ENCODE measurements at places on chromosomes 6 and 20.
A peak's percentile ranks its signal among the peaks of the same experiment; 100 is the strongest.

- no peak for DNase-seq
Observed at GRCh38 chr6:111602481-111603011, 3.1 kb downstream of the TRAF3IP2 start.

GRCh38 chr6:3388786-3389185 lies 68.1 kb downstream of the SLC22A23 start:
- DNase-seq, result no peak

DNA sequence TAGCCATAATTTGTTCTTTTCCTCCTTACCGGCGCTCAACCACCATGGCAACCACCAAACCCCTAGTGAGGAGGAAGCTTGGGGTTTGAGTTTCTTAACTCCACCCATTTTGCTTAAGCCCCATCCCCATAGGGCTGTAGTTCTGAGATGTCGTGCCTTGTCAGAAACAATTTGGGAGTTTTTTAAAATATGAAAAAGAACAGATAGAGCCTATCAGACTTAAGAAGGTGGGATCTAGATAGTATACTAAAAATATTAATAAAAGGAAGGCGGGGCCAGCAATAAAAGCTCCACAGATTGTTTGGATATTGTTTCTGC lies 5.6 kb downstream of the BRD2 start:
- DNase-seq, result peak; percentile 47

DNA sequence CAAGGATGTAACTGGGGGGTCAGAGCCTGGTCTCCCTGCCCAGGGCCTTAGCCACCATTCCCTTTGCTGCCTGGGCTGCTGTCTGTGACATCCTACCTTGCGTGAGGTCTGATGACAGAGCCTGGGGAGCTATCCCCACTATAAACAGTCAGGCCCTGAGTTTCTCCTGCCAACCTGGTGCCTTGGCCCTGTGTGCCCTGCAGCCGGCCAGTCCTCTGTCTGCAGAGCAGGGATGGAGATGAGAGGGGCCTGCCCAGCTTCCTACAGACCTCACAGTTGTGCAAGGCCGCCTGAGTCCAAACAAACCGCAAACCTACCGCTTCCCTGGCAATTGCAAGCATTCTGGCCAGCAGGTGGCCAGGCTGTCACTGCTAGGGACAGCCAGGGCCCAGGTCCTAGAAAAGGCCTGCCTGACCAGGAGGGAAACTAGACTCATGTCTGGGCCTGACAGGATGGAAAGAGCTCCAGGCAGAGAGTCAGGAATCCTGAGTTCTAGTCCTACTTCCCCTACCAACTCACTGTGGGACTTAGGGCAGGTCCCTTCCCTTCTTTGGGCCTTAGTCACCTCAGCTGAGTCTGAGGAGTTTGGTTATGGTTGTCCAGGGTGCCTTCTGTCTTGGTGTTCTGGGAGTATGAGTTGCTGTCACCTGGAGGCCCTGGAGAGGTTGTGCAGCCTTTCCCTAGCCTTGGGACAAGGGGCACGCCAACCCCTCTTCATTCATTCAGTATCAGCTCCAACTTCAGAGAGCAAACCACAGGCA lies 86.2 kb downstream of the VEGFA start:
- peak; percentile 33 for DNase-seq

GRCh38 chr6:36717871-36718540 lies 20.4 kb downstream of the RAB44 start:
- no peak for DNase-seq

GRCh38 chr6:84798257-84798656 lies 33.9 kb upstream of the TBX18 start:
- DNase-seq, result peak; percentile 75

DNA sequence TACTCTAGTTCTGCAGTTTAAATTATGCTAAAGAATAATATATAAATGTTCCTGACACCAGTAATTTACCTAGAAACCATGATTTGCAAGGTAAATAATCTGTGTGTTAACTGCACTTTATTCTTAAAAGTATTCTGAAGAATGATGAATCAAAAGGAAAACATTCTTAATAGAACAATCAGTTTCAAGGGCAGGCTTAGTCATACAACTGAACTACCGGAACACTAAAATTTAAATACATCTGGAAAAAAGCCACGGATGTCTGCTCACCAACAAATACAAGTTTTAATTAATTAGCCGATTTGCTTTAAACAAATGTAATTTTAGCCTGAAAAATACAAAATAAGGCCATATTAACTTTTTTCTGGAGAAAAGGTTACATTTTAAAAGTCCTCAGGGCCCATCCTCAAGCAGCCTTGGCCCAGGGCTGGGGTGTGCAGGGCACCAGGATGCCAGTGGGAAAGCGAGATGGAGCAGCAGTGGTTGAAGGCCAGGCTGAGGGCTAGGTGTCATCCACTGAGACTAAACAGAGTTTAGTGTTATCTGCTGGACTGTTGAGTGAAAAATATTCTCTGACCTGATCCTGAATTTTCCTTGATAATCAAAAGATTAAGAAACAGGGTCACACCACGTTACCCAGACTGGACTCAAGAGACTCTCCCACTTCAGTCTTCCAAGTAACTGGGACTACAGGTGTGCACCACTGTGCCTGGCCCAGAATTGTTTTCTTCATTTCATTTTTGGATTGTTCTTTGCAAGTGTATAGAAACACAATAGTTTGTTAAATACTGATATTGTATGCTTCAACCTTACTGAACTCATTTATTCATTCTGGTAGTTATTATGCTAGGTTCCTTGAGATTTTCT lies 88.2 kb upstream of the DST start:
- peak; percentile 78 for DNase-seq

DNA sequence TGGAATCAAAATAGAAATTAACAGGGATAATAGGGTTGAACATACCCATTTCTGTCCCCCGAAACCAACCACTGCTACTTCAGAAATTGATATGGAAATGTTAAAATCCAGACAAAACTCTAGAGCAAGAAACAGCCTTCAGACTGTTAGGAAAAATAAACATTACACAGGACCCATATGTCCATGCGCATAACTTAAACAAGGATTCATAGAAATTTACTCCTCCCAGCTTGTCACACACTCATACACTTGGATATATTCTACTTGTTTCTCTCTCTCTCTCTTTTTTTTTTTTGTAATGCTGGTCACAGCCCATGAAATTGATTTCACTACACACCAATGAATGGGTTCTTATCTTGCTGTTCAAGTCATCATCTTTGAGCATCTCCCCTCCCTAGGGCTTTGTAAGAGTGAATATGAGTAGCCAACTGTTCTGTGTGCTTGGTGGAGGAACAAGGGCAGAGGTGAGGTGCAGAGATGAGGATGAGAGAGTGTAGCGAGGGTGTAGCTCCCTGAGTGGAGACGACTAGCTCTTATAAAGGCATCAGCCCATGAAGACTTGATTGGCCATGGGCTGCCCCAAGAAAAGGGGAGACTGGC lies 61.8 kb upstream of the MLN start:
- no peak for DNase-seq

DNA sequence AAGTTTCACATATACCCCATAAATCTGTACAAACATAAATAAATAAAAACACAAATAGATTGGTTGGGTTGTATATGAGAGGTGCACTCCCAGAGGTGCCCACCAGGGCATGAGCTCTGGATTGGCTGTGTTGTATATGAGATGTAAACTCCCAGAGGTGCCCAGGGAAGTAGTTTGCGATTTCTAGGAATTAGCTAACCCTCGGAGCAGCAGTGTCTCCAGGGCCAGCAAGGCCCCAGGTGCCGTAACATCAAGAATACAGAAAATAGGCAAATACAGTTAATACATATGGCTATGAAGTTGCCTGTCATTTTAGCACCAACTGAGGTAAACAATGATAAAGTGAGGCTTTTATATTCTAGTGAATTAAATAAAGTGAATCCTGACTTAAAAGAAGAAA lies 5.4 kb upstream of the GINM1 start:
- no peak for DNase-seq

GRCh38 chr6:33429750-33430052 lies 9.8 kb downstream of the SYNGAP1 start:
- DNase-seq, result no peak

DNA sequence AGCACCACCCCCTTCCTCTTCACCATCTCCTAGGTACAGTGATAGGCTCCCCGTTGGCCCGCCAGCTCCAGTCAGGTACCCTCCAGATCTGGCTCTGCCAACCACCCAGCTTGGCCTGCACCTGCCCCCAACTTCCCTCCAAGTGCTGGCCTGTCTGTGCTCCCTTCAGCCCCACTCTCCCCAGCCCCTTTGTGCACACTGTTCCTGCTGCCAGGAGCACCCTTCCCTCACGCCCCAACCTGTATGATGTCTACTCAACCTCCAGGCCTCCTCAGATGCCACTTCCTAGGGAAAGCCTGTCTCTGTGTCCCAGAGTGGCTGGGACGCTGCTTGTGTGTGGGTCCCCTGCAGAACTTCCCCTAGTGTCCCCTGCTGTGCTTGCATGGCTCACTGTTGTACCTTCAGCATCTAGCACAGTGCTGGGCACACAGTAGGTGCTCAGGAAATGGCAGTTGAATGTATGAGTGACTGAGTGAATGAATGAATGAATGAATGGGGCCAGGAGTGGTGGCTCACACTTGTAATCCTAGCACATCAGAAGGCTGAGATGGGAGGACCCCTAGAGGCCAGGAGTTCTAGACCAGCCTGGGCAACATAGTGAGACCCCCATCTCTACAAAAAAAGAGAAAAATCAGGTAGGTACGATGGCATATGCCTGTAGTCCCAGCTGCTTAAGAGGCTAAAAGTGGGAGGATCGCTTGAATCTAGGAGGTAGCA lies 3.0 kb downstream of the ZBP1 start:
- DNase-seq, result no peak

DNA sequence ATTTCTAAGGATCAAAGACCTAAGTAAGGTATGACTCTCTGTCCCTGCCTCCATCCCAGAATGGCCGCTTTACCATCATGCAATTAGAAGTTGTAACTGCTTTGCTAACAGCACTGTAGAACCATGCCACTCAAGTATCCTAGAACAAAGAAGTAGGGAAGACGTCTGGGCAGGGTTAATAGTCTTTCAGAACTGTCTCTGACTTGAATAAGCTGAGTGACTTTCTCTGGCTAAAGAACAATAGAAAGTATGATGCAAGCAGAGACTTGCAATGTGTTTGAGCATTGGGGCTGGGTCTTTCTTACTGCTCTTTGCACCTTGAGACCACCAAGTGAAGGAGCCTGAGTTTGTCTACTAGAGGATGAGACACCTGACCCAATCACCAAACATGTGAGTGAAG lies 279.6 kb upstream of the JAG1 start:
- DNase-seq, result no peak

DNA sequence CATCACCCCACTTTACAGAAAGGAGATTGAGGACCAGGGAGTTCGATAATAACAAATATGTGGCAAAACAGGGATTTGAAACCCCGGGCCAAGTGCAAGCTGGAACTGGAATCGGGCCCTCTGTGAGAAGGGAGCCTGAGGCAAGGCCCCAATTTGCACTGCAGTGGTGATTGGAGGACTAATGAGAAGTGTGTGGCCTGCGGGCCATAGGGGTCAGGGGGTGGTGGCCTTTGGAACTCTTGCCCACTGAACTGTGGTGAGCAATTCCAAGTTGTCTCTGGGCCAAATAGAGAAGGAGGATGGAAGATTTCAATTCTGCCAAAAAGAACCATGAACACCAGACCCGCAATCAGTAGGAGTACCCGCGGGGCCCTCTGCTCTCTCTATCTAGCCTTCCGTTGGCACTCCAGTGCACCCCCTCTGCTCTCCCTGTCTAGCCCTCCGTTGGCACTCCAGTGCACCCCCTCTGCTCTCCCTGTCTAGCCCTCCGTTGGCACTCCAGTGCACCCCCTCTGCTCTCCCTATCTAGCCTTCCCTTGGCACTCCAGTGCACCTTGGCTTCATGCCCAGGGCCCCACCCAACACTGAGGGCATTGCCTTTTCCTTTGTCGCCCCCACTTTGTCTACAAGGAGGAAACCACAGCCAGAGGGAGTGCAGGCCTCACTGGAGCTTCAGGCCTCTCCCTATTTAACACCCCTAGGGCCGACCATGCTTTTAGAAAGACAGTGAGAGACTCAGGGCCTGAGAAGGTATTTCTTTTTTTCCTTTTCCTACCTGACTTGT lies 6.0 kb upstream of the PTPRA start:
- DNase-seq, result no peak

GRCh38 chr6:138590796-138591709 lies 91.8 kb upstream of the NHSL1 start:
- DNase-seq, result peak; percentile 68

DNA sequence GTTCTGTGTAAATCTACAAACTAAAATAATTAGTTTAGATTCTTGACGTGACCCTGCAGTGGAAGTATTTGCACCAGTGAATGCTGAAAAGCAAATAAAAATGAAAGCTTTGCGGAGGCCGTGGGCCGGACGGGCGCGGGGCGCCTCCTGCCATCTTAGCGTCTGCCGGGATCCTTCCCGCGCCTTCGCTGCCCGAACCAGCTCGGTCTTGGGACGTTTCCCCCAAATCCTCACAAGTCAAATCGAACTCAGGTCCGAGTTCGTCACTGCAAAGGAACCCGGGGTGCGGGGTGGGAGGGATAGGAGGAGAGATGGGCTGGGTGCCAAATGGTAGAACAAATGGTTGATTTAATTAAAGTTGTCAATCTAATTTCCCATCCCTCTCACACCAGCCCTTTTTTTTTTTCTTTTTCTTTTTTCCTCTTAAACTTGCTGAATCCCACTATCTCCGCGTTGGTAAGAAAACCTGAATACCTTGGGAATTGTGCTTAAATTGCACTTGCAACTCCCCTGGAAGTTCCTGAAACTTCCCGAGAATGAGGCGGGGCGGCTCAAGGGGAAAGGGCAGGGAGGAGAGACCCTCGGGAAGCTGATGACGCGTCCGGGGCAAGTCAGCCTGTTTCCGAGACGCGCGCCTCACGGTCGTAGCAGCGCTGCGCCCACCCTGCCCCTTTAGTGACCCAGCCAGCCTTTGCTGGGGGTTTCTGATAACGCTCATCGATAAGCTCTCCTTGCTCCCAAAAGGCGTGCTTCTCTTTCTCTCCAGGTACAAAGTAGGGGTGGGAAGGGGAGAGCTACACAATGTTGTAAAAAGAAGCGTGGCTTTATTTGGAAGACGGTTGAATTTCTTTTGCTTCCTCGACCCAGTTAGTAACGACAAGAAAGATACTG lies 1.8 kb downstream of the GJA1 start:
- DNase-seq, result peak; percentile 77

GRCh38 chr6:30726506-30727413 lies 6.6 kb downstream of the TUBB start:
- no peak for DNase-seq

DNA sequence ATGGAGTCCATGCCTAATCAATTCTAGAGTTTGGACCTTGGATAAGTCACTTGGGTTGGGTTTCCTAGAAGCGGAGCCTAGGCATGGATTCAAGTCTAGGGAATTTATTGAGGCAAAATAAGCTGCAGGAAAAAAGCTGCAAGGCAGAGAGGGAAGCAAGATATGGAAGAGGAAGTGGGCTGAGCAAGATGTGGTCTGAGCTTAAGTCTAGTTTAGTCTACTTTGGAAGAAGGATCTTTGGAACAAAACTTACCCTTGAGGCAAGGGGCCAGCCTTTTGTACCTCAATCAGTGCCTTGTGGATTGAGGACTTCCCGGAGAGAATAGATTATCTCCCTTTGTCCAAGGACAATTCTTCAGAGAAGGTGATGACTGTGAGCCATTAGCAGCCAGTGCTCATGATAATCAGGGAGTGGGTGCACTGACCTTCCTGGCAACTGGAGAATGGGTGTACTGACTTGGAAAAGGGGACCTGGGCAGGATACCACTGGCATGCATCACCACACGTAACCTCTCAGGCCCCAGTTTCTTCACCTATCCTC lies 10.9 kb downstream of the ZSCAN9 start:
- DNase-seq, result no peak

Data from fibroblast of skin of right biceps (primary cell).